ENCODE measurements at places on chromosomes 4 and X.
A peak's percentile ranks its signal among the peaks of the same experiment; 100 is the strongest.

- DNase-seq = peak; percentile 55
These were observed 63.4 kb downstream of the NFKB1 start for GRCh38 chr4:102564399-102565059.

- DNase-seq = no peak
These were observed 55.3 kb upstream of the MSANTD1 start for GRCh38 chr4:3193531-3194203.

- DNase-seq = peak; percentile 73
These were observed 840 bp upstream of the CLCN3 start for GRCh38 chr4:169619518-169619957.

DNA sequence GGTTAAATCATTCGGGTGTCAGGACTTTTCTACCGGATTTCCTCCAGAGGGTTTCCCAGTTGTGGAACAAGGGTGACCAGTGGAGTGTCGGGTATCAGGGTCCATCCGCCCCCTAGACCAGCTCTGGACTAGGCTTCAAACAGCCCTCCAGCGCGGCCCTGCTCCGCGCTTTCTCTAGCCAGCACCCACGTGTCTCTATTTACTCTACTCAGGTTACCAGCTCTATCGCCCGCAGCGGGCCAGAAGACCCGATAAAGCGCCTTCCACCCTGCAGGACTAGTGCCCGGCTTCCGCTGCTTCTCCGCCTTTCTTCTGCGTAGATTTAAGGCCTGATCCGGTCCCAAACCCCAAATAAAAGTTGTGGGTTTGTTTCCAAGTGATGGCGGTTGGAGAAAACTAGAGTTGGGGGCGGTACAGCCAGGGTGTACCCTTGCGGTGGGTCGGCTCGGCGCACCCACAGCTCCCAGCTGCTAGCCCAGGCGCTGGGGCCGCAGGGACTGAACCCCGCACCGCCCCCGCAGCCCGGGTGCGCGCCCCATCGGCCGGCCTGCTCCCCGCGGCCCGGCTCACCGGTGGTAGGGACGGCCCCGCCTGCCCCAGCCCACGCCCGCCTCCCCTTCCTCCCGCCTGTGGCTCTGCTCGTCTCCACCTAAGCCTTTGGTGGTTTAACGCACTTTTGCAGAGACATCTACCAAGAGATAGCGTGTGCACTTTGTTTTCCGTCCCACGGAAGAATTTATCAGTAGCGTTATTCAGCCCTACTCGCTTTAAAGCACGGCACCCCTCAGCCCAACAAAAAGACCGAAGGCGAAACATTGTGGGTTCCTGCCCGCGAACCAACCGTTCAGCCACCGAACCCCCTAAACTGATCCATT, 2.1 kb downstream of the LEF1 start:
- DNase-seq = no peak

DNA sequence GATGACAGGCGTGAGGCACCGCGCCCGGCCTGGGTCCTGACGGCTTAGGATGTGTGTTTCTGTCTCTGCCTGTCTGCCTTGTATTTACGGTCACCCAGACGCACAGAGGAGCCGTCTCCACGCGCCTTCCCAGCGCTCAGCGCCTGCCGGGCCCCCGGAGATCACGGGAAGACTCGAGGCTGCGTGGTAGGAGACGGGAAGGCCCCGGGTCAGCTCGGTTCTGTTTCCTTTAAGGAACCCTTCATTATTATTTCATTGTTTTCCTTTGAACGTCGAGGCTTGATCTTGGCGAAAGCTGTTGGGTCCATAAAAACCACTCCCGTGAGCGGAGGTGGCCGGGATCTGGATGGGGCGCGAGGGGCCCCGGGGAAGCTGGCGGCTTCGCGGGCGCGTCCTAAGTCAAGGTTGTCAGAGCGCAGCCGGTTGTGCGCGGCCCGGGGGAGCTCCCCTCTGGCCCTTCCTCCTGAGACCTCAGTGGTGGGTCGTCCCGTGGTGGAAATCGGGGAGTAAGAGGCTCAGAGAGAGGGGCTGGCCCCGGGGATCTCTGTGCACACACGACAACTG, 1.3 kb downstream of the SHOX start:
- DNase-seq = no peak

DNA sequence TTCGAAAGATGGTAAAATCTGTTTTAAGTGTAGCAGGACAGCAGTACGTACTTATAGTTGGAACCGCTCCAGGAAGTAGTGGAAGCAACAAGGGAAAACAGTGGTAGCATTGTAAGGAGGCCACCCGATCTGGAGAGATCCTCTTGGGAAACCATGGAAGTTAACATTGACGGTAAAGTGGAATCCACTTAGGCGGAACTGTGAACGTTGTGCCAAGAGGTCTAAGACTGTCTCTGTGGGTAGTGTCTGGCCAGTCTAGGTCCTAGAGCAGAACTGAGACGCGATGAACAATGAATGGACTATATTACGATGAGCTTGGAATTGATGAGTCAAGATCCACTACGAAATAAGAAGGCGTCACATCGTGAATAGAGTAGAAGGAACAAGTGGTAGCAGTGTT, 124.0 kb downstream of the TENM3 start:
- no peak for DNase-seq

DNA sequence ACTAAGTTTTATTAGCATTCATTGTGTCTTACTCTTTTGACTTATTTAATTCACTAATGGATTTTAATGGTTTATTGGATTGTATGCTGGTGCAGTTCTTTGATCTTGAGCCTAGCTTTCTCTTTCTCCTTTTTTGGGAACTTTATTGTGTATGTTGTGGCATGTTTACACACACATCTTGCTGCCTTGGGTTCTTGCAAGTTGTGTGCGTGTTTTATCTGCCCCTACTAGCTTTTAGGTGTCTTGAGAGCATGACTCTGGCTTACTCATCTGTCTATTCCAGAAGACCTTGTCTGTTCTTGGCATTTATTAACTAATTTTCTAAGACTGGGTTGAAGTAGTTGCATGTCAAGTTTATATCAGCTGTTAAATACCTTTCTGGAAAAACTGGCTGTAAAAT, 2.7 kb downstream of the TMEM165 start:
- DNase-seq = no peak

Measured in RPMI8226 (cell line).